ENCODE measurements at places on chromosomes 4 and X.
A peak's percentile ranks its signal among the peaks of the same experiment; 100 is the strongest.

DNA sequence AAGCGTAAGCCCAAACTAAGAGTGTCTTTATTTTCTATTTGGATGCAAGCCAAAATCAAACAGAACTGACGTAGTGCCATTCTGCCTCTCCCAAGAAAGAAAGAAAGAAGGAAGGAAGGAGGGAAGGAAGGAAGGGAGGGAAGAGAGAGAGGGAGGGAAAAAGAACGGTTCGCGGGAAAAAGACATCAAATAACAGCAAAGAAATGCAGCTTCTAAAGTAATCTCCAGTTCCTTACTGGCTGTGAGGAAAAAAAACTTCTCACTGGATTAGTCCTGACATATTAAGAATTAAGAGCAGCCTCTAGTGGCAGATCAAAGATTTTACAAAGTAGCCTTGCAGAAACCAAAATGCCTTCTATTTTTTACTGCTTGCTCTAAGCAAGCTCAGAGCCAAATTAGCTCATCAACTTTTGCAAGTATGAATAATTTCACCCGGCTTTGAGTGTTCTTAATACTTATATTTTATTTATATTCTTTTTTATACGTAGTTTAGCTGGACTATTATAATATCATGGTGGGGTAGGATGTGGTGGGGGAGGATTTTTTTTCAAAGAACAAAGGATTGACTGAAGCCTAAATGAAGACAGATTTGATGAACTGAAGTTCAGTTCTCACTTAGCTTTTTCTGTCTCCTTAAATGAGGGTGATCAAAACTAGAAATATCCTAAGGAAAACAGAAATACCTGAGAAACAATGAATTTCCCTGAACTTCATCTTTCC, 36.6 kb downstream of the PITX2 start:
- DNase-seq, result no peak

DNA sequence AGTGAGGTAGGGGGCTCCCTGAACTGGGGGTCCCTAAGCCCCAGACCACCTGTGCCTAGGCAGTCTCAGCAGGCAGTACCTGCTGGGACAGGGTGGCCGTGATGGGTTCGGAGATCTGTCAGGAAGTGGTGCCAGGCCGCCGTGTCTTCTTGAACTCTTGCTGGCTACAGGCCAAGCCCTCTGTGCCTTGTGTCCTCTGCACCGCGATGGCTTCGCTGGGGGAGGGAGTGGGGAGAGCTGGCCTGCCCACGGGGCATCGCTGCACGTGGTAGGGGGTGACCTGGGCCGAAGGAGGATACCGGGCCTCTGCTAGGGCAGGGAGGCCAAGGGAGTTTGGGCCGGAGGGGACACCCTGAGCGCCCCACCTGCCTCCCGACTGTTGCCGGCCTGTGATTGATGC, 96.7 kb upstream of the NKX1-1 start:
- DNase-seq, result no peak

GRCh38 chr4:77714514-77714913, 104.7 kb downstream of the CNOT6L start:
- DNase-seq, result no peak

DNA sequence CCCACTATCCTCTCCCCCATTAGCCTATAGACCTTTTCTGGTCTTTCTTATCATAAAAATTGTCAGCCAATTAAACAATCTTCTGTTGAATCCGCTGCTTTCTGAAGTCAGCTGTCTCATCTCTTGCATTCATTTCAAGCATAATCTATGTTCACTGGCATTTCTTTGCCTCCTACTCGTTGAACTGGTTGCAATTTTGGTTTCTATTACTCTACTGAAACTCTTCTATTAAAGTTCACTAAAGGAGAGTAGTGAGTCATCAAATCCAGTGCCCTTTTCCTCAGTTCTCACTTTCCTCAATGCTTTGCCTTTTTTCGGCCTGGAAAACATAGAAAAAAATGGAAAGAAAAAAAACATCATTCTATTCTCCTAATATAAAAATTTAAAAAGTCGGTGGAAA, 23.9 kb upstream of the CXCL13 start:
- DNase-seq, result no peak

DNA sequence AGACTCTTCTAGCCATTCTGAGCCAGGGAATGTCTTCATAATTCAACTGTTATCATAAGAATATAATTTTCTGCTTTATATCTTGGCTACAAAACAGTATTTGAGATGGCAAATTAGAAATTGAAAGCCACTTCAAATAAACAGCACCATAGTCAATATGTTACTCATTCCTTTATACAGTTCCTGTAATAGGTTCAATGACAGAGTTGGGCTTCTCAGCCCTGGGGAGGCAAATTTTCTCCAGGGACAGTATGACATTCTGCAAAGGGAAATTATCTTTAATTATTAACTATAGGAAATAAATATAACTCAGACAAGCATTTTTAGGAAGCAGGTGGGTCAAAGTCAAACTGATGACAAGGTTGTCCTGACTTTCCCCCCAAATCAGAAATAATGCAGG, 71.9 kb upstream of the RPS6KA6 start:
- no peak for DNase-seq

- no peak for DNase-seq
These were observed 20.7 kb downstream of the UBE2K start for GRCh38 chr4:39718366-39719323.

DNA sequence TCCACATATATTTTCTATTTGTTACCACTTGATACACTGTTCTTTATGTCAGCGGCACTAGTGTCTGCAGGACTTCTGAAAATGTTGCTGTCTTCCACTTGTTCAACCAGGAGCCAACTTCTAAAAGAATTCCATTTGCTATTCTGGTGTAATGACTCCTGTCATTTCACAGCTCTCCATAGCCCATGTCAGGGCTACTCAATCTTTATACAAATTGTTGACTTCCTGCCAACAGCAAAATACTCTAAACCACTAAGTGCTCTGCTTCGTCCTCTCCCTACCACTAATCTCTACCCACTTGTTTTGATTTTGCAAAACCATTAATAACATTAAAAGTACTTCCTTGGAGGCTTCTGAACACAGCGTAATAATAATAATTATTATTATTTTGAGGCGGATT, 7.2 kb downstream of the CTSO start:
- DNase-seq, result no peak

DNA sequence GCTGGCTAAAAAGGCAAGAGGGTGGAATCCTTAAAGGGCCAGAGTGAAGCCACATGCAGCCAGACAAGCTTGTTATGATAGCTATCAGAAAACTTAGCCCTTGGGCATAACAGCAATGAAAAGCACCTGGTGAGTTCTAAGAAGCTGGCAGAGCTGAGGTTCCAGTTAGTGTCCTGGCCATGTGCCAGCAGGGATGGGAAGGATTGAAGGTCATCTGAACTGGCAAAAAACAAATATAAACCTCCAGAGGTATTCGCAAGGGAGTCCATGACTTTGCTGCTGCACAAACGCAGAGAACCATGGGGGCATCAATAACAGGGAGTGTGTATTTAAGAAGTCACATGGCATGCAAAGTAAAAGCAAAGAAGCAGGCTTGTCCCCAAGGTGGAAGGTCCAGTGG, 208.9 kb downstream of the FAM47A start:
- DNase-seq, result no peak

- DNase-seq, result no peak
These were observed 96.8 kb downstream of the MTMR1 start for GRCh38 chrX:150790021-150790420.

- no peak for DNase-seq
These were observed 449.3 kb upstream of the BOD1L1 start for GRCh38 chr4:14076776-14077175.

- no peak for DNase-seq
These were observed 35.4 kb upstream of the TMEM184C start for GRCh38 chr4:147581606-147582350.

DNA sequence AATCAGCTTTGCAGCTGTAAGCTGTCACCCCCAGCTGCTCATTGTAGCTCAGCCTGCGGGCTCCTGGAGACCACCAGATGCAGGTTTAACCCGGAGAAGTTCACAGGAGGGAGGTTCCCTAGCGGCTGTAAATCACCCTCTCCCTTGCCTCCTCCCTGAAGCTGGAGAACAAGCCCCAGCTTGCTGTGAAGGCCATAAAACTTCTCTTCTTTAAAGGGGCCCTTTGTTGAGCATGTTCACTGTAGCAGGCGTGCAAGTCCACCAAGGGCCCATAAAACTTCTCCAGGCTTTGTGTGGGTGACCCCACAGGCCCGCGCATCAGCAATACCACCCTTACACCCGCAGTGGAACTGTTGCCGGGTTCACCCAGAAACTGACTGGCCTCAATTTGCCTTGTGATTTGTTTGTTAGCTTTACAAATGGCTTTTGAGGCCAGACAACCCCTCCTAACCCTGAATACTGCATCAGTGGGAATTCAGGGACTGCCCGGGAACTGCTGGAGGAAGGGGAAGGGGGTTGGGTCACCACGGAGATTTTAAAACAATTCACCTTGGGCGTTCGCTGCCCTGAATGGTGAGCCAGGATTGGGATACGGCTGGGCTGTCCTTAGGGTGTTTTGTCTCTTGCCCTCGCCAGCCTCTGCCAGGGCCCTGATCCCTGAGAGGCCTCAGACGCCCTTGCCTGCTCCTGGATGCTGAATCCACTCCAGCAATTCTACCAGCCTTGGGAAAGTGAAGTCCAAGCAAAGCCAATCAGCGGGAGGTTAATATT, 49.5 kb upstream of the ATP6AP2 start:
- no peak for DNase-seq

- no peak for DNase-seq
These were observed 77.0 kb downstream of the FBXW7 start for GRCh38 chr4:152458801-152459302.

DNA sequence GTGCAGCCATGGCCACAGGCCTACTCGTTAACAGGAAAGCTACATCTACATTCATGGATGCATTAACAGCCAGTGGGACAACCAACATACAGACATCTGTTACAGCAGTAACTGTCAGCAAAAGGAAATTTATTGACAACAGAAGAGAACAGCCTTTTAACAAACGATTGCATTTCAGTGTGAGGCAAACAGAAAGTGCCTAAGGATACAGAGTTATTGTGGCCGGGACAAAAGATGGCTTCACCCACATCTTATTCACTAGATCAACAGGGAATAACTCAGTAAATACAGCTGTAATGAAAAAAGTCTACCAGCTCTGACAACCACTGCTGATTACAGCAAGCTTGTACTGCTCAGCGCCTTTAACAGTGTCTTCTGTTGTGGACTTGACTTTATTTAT, 61.5 kb upstream of the TBL1X start:
- no peak for DNase-seq

DNA sequence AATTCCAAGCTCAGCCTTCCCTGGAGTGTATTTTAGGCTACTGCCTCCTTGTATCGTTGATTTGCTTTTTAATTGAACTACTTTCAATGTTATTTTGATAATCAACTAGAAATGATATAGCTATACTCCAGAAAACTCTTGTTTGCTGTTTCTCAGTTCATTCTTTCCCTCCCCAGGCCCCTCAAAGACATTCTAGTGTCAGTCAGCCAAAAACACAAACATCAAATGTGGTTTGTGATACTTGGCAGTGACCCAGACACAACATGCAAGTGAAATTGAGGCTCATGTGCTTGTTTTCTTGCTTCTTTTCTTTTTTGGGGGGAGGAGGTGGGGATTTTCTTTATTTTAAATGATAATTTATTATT, 7.6 kb downstream of the FAT4 start:
- DNase-seq, result no peak

DNA sequence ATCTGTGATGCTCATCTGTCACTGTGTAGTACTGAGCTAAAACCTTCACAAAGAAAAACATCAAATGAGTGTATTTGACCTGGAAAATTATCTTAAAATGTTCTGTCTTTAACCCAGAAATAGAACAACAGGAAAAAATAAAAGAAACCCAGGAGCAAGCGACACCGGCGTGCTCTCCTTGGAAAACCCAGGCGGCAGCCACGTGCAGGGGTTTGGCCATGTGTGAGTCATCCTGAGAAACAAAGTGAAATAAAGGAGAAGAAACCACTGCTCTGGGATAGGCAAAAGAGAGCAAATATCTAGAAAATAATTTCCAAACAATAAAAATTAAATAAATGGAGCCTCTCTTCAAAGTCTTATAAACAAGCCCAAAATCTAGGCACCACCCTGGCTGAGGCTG, 20.0 kb upstream of the TMEM128 start:
- DNase-seq, result no peak

- no peak for DNase-seq
These were observed 80.8 kb upstream of the EFNB1 start for GRCh38 chrX:68748030-68748429.

GRCh38 chrX:45157647-45158046, 43.0 kb downstream of the DIPK2B start:
- DNase-seq, result no peak

- DNase-seq, result no peak
These were observed 22.3 kb upstream of the EMCN start for GRCh38 chr4:100540131-100540530.

GRCh38 chr4:77006753-77007353, 57.3 kb downstream of the SEPTIN11 start:
- DNase-seq, result no peak

GRCh38 chr4:104465201-104465600, 29.5 kb downstream of the CXXC4 start:
- DNase-seq, result no peak

GRCh38 chrX:11864171-11864570, 106.1 kb downstream of the MSL3 start:
- DNase-seq, result no peak

DNA sequence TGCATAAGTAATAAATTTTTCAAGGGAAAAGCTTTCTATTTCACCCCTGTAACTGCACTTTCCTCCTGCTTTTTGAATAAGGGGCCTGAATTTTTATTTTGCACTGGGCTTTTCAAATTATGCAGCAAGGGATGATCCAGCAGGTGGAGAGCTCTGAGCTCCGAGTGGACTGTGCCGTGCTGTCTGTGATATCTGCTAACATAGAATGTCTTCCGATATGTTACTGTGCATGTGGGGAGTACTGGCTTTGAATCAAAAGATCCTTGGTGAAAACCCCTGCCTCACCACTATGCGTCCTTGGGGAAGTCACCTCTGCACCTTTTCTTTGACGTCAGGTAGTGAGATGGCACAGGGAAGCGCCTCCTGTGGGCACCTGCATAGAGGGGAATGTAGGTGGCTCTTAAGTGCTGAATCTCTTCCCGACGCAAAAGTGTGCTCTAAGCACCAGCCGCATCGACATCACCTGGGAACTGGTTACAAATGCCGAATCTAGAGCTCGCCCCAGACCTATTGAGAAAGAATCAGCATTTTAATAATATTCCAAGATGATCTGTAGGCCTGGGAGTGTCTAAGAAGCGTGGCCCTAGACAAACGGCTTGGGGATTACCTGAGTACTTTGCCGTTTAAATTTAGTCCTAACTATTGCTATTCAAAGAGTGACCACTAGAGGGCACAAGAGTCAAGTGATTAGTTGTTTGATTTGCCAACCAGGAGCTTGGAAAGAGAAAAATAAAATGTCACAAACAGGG, 19.2 kb upstream of the WFS1 start:
- DNase-seq, result peak; percentile 34

GRCh38 chrX:40108959-40109287, 11.2 kb upstream of the BCOR start:
- DNase-seq, result no peak

Data from cerebellar nuclear complex (tissue), 1 donor.